Activated T-cell treated with anti-CD3 and anti-CD28 coated beads, Interleukin-2, amount 50 U/mL, for 72 hours (primary cell): ENCODE measurements at places on chromosomes 2 and 18. TPM values are rescaled to one million over a fixed set of nuclear protein-coding genes. Genes with fewer than 3 reads are reported as not detected.

DNA sequence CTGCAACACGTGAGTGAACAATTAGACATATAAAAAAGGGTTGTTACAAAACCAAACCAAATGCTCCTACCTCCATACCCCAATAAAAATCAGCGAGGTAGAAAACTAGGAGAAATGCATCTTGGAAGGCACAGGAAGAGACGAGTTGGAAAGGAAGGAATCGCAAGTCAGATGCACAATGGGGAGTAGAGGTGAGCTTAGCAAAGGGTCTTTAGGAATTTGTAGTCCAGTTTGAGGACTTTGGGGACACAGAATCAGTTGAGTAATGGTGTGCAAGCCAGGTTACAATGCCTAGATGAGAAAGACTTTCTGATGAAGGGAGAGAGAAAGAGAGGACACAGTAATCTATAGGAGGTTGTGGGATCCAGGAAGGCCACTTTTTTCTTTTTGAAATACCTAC is 35.7 kb downstream of the XRCC5 start:
- no peak for DNase-seq

DNA sequence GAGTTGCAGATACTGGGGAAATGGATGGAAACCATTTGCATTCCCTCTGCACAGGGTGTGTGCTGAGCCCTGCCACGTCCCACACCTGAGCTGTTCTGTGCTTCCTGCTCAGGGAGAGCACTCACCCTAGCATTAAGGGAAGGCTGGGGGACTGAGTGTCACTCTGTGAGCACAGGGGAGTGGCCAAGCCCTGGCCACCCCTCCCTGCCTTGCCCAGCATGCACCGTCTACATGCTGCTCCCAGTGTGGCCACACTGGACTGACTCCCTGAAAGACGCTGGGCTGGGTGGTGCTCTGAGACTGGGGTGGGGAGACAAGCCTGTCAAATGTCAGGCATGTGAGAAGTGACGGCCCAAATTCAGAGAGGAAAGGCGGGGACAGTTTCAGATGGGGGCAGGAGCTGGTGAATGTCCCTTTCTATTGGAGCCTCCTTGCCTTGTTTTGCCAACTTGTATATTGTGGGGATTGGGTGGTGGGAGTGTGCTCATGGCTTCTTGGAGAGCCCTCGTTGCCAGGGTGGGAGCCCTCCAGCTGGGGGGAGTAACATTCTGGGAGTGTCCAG is 298.4 kb upstream of the HS6ST1 start:
- DNase-seq: no peak

DNA sequence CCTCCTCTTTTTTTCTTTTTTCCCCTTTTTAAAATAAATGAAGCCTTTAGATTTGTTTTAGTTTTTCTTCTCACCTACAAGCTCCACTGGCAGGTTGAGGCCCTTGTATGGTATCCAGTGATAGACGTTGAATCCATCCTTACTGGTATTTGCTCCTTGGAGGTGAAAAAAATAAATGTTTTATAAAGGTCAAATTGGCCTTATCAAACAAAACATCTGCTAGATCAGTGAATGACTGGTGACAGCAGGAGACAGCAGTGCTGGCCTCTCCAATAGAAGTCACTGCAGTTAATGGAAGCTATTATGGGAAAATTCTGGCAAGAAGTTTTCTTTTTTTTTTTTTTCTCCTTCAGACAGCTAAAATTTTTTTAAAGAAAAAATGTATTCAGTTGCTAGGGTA is 12.6 kb upstream of the SP9 start:
- DNase-seq: no peak

DNA sequence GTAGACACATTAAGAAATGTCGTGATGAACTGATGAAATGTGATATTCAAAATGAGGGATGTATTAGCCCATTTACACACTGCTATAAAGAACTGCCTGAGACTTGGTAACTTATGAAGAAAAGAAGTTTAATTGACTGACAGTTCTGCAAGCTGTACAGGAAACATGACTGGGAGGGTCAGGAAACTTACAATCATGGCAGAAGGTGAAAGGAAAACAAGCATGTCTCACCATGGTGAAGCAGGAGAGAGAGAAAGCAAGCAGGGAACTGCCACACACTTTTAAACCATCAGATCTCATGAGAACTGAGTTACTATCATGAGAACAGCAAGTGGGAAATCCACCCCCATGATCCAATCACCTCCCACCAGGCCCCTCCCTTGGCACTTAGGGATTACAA is 1010.8 kb upstream of the CELF4 start:
- DNase-seq: no peak

- DNase-seq: no peak
Observed at GRCh38 chr18:12099160-12099559, 5.5 kb downstream of the ANKRD62 start.

- DNase-seq: no peak
Observed at GRCh38 chr18:26419746-26420145, 128.6 kb downstream of the KCTD1 start.

DNA sequence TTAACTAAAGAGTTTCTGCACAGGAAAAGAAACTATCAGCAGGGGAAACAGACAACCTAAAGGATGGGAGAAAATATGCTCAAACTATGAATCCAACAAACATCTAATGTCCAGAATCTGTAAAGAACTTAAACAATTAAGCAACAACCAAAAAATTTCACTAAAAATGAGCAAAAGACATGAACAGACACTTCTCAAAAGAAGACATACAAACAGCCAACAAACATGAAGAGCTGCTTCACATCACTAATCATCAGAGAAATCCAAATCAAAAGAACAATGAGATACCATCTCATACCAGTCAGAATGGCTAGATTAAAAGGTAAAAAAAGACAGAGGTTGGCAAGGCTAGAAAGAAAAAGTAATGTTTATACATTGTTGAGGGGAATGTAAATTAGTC is 8.8 kb upstream of the GULP1 start:
- no peak for DNase-seq

PPP4R3B gene
- 80.8 TPM for total RNA-seq

- DNase-seq: no peak
Observed at GRCh38 chr18:43396266-43396665, 119.0 kb upstream of the SYT4 start.

IL37 gene
- not detected for total RNA-seq

GRCh38 chr2:239609607-239610310 is 208.9 kb upstream of the HDAC4 start:
- DNase-seq: no peak

DNA sequence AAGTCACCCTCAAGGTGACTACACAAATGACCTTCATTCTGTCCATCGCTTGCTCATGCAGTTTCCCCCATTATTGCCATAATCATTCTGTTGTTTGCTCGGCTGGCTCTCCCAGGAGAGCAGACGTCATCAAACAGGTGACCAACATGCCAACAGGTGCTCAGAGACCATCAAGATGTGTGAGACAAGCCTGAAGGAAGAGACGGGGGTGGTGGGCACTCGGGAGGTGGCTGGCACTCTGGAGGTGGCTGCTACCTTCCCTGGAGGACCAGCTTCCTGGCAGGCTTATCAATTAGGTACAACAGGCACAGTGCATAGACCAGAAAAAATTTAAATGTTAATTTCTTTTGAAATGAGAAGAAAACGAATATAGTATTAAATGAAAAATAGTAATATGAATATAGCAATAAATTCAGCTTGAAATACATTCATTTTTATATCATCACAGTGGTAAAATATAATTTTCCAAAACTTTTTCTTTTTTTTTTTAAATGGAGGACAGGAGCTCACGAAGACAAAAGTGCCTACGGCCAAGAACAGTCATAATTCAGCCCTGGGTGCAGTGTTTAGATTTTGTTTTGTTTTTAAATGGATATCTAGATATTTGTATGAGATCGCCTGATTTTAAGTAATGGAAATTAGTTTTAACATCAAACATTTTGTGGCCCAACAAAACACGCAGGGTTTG is 16.9 kb upstream of the HAAO start:
- DNase-seq: no peak

DNA sequence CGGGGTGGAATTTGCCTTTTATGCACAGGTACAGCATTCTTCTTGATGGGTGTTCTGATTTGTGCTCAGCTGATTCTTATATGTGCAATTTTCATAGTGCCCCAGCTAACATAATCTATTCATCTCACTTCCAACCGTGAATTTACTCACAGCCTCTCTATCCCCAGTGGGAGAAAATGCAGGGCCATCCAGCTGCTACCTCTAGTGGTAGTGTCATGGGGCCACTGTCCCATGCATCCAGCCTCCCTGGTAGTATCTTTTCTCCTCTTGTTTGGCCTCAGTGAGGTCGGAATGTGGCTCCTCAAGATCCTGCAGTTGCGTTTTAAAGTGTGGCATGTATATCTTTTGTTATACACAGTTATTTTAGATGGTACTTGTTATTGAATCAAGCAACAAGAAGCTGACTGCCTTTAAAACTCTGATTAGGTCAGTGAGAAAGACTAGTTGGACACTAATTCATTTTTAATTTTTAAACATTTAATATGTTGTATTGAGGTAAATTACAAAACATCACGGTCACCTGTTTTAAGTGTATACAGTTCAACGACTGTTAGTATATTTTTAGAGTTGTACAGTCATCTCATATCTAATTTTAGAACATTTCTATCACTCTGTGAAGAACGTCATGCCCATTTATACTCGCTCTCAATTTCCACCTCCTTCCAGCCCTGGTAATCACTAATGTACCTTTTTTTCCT is 67.9 kb upstream of the TXNDC2 start:
- no peak for DNase-seq

GRCh38 chr18:64994370-64994769 is 756.4 kb upstream of the CDH7 start:
- DNase-seq: no peak

DNA sequence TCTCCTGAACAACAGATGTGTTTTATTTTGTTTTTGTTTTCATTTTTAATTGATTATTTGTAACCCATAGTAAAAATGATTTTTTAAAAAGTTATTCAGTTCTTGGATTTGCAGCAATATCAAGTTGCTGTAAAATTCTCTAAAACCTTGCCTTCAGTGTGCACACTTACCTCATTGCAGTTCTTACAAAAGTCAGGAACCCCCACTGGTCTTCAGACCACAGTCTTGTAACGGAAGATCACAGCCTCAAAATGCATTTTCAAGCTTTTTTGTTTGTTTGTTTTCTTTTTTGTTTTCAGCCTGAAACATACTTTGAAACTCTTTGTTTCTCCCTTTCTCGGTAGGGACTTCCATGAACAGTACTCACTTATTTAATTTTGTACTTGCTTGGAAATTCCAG is 1012.8 kb upstream of the GYPC start:
- DNase-seq: no peak

DNA sequence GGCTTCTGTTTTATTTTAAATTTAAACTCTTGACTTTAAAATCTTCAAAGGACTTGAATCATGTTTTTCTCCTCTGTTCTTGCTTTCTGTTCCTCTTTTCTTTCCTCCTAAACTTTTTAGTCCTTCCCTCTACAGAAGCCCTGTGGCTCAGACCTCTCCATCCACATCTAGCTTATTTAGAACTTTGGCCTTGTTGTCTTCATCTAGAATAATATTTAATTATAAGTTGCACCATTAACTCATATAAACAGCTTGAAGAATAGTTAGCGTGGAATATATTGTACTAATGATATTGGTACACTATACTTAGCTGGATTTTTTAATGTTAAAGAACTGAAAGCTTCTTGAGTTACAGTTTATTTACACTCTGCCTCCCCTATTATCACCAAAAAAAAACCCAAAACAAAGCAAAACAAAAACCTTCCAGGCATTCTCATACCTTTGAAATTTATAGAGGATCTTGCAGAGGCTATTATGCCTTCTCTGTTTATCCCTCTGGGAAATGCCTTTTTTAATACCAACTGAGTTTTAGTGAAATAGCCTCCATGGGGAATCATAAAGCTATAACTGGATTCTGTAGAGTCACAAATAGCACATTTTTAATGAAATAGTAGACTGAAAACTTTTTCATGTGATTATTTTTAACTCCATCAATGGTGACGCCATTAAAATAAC is 9.2 kb upstream of the CCDC141 start:
- no peak for DNase-seq

BIN1 gene
- total RNA-seq: 127 TPM

GRCh38 chr2:152405206-152406118 is 70.5 kb downstream of the FMNL2 start:
- no peak for DNase-seq

DNA sequence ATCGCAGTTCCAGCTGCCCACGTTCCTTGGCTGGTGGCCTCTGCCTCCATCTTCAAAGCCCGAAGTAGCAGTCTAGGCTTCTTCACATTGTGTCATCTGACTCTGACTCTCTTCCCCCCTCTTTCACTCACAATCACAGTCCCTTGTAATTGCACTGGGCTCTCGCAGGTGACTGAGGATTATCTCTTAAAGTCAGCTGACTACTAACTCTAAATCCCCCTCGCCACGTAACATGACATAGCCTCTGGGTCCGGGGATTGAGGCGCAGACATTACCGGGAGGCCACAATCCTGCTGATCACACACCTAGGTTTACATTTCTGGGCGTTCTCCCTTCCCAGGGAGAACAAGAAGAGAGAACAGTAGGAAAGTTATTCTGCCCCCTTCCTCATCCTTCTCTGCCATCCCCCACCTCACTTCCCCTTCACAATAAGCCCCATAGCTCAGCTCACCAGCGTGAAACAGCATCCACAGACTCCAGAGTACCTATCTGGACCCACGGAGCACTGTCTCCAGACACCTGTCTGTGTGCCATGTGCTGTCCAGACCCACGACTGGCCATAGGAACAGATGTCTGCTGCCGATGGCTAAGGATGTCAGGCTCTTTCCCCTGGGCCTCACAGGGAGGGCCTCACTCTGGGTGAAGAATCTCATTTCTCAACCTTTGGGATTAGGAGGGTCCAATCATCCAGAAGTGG is 64.3 kb upstream of the FZD7 start:
- DNase-seq: no peak
